ENCODE measurements at places on chromosomes 5 and 9.

- DNase-seq: peak; percentile 49
These were observed 32.6 kb upstream of the RANBP3L start for GRCh38 chr5:36334315-36334714.

DNA sequence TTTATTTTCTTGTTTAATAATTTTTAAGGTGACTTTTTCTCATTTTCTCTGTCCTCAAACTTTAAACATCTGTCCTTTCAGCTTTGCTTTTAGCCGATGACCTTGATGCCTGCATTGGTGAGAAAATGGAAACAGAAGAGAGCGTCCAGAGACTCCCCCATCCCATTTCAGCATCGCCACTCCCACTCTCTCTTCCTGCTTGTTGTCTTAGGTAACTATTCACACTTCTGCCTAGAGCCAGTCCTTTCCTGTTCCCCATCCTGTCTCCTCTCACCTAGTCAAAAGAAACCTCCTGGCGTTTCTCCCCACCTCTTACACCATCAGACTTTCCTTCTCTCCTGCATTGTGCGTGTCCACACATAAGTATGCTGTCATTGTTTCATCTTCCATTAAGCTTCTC lies 124.6 kb downstream of the MAST4 start:
- no peak for DNase-seq

DNA sequence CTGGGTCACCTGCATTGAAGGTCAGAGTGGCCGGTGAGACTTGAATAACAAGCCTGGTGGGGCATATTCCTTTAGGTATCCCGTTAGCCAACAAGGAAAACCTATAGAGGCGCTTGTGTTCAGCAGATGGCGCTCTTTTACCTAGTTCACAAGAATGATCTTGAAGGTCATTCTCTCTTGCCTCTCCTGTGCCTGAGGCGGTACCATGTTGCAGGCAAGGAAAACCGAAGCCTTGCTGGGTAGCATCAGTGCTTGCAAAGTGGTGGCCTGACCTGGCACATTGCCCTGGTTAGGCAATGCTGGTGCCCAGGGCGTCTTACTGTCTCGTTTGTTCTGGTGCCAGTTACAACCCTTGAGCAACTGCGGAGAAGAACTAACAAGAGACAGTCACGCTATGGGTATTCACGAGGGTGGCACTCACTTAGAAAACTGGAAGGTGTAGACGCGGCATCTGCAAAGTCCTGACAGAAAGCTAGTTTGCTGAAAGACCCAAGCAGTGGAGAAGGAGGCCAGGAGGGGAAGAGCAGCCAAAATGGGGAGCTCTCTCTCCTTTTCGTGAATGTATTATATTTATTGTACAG lies 56.7 kb downstream of the AOPEP start:
- peak; percentile 87 for DNase-seq

- no peak for DNase-seq
These were observed 21.9 kb downstream of the MAMDC2 start for GRCh38 chr9:70065572-70065971.

DNA sequence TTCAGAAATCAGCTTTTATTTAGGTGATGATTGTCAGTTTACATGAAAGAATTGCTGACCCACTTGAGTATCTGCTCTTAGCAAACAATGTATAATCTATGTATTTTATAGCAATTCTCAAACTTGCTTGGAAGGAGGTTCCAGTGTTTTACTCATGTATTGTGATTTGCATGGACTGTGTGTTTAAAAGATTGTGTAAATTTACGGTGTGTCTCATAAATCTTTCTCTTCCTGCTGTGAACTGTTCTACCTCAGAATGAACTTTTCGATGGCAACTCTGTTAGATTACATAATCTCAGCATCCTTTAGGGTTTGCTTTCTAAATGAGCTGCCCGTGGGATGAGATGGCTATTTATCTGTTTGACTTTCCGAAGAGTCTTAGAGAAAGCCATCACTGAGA lies 122.5 kb downstream of the MEF2C start:
- DNase-seq: no peak

DNA sequence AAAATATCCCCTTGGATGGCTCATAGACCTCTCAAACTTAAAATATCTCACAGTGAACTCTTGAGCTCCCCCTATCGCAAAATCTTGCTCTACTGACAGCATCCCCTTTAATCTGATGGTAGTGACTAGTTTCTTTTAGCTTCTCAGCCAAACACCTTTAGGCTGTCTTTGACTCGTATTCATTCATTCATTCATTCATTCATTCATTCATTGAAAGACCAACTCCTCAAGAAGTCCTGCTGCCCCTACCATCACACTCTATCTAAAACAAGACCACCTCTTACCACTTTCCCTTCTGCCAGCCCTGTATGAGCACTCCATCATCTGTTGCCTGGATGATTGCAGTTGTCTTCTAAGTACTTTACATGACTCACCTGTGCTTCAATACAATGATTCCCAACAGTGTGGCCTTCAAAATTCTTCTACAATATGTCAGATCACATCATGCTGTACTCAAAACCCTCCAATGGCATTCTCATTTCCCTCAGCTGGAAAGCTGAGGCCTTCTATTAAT lies 46.8 kb downstream of the ITGA2 start:
- no peak for DNase-seq

DNA sequence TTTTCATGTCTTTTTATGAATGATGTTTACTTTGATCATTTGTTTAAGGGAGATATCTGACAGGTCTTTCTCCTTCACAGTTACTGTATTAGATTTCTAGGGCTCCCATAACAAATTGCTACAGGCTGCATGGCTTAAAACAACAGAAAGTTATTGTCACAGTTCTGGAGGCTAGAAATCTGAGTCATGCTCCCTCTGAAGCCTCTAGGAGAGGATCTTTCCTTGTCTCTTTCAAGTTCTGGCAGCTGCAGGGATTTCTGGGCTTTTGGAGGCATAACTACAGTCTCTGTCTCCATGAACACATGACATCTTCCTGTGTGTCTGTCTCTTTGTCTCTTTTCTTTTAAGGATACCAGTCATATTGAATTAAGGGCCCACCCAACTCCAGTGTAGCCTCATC lies 557.3 kb upstream of the SEMA6A start:
- no peak for DNase-seq

DNA sequence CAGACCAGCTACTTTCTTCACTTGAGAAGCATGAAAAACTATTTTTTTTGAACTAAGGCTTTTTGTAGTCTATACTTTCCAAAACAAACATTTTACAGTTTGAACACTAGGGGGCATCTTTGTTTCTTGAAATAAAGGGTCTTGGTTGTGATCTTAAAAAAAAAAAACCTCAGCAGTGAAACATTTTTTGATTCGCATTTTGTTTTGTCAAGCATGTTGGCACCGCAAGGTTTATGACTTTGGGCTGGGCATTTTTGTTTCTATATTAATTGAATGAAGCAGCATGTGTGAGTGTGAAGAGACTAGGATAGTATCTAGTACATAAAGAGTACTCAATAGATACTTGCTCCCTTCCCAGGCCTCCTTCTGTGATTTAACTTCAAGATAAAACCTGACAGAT lies 31.6 kb upstream of the ACOT12 start:
- DNase-seq: no peak

DNA sequence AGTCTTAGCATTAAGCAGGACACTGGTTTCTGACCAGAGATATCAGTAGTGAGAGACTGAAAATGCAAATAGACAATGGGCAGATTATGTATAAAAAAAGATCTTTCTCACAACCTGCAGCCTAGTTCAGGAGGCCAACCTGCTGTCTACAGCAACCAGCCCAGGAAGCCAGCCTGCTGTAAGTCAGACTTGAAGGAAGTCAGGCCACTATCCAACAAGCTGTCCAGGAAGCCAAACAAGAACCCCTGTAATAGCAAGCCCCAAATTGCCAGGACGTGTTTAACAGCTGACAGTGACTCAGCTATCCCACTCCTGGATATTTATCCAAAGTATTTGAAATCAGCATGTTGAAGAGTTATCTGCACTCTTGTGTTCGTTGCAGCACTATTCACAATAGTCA lies 121.8 kb upstream of the SPIN1 start:
- DNase-seq: no peak

DNA sequence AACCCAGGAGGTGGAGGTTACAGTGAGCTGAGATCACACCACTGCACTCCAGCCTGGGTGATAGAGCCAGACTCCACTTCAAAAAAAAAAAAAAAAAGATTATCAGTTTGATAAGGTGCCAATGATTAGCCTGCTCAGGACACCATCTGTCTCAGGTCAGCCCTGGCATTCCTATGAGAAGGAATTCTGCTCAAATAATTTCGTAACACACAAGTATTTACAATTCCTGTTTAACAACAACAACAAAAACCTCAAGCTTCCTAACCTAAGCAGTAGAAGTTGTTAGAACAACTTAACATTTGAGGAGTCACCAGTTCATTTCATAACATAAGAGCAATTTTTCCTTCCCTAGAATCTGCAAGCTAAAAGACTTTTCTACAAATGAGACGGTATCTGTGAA lies 85.0 kb downstream of the LHFPL2 start:
- no peak for DNase-seq

- DNase-seq: no peak
These were observed 127.0 kb upstream of the CPEB4 start for GRCh38 chr5:173761178-173761513.

- no peak for DNase-seq
These were observed 110.2 kb downstream of the LHX2 start for GRCh38 chr9:124121725-124122124.

DNA sequence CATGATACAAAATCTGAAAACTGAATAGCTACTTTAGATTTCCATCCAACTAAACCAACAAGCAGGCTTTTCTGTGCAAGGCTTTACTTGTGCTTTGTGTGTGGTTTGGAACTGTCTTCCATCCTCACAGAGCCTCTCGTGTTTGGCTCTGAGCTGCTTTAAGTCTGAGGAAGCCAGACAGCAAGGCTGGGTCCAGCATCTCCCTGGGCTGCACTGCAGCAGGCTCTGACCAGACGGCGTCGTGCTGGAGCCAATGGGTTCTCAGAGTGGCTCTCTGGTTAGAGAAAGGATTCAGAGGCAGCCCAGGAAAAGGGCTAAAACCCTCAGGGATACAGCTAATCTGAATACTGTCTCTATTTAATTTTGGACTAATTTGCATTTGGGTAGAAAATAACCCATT lies 207.9 kb upstream of the EFNA5 start:
- no peak for DNase-seq

- no peak for DNase-seq
These were observed 6.5 kb downstream of the PPP6C start for GRCh38 chr9:125183054-125183453.

GRCh38 chr5:176497852-176498251 lies 39.4 kb downstream of the RNF44 start:
- DNase-seq: no peak

GRCh38 chr9:2180704-2181103 lies 165.6 kb downstream of the SMARCA2 start:
- no peak for DNase-seq

- DNase-seq: no peak
These were observed 18.1 kb downstream of the CCNH start for GRCh38 chr5:87394411-87395165.

DNA sequence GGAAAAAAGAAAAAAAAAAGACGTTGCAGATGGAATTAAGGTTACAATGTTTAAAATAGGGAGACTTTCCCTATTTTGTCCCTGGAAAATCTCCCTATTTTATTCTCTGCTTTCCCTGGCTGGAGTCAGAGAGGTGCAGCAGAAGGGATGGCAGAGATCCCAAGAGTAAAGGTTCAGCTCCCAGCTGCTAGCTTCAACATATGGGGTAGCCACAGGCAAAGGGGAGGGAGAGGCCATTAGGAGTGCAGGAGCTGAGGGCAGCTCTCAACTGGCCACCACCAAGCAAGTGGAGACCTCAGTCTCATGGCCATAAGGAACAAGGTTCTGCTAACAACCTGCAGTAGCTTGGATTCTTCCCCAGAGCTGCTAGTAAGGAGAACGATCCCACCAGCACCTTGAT lies 367.0 kb upstream of the DAP start:
- no peak for DNase-seq

DNA sequence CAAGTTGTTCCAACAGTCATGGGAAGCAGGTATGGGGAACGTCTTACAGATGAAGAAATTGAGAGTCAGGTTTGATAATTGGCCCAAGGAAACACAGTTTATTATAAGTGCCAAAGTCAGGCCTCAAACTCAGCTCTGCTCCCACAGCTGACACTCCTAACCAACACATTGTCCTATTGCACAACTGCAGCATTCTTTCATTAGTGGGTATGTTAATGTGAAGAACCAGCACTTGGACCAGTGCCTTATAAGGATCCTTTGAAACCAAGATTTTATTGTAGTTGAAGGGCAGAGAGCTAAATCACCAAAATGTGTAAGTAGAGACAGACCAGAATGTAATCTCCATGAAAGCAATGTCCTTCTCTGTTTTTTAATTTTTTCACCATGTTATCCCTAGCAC lies 56.1 kb downstream of the GRIA1 start:
- no peak for DNase-seq

DNA sequence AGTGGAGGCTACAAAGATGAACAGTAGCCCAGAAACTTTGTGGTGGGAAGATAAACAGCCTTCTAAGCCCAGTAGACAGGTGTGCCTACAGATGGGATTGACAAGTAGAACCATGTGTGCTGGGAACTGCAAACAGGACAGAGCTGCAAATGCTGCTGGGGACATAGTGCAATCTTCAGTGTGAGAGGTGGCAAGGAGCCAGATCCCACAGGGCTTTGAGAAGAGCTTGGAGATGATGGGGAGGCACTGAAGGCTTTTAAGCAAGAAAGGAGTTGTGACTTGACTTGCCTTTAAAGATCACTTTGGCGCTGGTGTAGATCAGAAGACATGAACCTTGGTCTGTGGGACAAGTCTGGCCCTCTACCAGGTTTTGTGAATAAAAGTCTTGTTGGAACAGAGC lies 675.2 kb downstream of the ACTL7B start:
- no peak for DNase-seq

DNA sequence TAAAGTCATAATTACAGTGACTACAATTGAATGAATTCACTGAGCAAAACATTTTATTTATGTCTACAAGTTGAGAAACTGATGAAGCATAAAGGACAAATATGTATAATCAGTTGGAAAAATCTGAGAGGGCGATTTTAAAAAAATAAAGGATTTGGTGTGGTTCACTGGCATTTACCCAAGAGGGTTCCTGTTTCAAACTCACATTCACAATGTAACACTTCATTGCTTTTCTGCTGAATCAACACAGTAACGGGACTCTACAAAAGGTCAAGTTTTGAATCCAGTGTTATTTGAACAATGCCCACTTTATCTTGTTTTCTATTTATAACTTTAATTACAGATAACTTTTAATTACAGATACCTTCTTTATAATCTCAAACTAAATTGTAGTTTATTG lies 138.6 kb downstream of the NUDT12 start:
- no peak for DNase-seq

DNA sequence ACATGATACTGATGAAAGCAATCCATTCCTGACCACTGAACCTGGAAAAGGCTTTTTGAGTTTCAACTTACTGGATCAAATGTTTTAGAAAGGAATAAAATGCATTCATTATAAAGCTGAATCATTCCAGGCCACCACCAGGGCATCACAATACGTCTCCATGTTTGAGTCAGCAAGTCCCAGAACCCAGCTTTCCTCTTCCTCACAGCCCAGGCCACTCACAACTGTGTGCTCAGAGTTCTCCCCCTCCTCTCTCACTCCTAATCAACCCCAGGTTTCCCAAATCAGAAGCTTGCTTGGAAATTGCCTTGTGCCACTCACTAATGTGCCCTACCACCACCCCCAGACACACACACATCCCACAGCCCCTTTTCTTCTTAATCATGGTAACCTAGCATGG lies 91.7 kb downstream of the GNA14 start:
- no peak for DNase-seq

Measured in GM04504 (cell line).